ENCODE measurements at places on chromosomes 12 and 14.

DNA sequence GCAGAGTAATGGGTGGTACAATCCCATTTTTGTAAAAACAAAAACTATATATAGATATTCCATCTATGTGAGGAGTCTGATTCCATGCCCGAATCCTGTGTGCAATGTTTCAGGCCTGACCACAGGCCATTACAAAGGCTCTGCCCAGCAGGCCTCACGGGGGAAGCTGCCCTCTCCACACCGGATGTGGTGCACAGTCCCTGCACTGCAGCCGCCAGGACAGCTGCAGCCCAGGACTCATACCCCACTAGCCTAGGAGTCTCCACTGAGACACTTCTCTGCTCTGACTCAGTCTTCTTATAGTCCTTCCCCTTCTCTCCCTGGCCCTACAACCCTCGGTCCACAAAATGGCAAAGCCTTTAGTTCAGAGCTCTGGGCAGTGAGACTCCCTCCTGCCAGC is 190.4 kb downstream of the PPM1H start:
- DNase-seq = no peak

- DNase-seq = peak; percentile 67
These were observed 482 bp downstream of the TMEM30B start for GRCh38 chr14:61280526-61281185.

DNA sequence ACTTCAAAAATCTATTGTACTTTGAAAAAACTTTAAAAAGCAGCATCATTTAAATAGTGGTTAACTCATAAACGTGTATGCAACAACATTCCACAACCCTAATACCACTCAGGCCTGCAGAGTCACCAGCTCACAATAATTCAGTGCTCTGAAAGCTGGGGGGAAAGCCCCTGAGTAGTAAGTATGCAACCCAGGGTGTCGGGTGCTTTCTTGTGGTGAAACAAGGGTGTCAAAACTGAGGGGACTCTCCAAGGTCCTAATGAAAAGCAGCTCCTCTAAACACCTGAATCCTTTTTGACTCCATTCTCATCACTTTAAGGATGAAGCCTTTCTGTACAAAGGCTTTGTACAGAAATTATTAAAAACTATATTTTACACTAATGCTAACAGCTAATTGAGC is 33.7 kb downstream of the FGFR1OP2 start:
- no peak for DNase-seq

GRCh38 chr12:81705586-81705985 is 53.6 kb downstream of the PPFIA2 start:
- no peak for DNase-seq

DNA sequence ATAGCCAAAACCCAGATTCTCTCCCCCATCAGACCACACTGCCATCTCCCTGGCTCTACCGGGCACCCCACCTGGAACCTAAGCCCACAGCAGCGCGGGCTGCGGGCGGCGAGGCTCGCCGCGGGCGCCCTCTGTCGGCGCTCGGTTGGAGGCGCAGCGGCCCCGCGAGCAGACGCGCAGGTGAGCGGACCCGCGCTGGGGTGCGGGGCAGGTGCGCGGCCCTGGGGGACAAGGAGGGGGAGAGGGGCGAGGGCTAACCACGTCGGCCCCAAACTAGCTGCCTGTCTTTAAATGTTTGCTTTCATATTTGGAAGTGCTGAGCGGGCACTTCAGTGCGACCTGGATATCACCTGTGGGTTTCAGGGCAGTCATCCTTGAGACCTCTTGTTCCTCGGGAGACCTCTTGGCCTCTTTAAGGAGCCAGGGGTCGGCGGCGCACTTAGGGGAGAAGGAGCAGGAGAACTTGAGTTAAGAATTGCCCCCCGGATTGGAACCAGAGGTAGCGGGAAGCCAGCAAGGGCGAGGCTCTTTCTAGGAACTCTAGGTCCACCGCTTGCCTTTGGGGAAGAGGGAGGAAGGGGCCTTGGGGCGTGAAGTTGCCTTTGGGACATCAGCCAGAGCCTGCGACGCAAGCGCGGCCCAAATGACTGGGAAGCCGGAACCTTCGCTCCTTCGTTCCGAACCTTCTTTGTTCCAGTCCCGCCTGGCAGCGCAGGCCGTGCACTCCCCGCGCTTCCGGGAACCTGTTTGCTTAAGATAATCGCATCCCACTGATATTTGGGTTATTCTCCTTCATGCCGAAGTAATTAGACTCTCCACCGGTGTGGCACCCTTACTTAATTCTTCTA is 78.7 kb downstream of the NEDD1 start:
- no peak for DNase-seq

DNA sequence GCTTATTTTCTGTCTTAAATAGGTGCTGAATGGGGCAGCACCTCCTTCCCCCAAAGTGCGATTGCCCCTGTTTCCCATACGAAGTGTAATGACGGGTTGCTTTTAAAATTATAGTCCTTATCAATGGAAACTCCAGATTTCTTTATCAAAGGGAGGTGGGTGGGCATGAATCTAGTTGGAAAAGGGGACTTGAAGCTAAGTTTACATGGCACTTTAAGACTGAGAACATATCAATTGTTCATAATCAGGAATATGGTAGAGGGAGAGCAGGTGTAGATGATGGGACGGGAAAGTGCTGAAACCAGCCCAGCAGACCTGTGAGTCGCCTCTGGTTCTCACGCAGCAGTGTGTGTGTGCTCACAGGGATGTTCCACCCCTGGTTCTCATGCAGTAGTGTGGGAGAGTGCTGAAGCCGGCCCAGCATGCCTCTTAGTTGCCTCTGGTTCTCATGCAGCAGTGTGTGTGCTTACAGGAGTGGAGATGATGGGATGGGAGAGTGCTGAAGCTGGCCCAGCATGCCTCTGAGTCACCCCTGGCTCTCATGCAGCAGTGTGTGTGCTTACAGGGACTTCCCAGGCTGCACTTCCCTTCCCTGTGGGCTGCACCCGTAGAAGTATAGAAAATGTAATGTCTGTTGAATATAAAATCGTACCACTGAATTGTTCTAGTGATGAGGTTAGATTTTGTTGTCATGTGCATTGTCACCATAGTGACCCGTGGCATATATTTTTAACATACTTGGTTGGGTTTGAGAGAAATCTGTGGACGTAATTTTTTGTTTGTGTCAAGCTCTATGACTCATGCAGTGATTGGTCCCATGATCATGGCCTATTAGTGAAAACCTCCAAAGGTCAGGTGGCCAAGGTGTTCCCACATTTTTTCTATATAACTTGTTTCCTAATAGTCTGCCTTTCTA is 51.6 kb downstream of the GPATCH2L start:
- no peak for DNase-seq

- no peak for DNase-seq
These were observed 76.0 kb downstream of the SYNE3 start for GRCh38 chr14:95440496-95440895.

DNA sequence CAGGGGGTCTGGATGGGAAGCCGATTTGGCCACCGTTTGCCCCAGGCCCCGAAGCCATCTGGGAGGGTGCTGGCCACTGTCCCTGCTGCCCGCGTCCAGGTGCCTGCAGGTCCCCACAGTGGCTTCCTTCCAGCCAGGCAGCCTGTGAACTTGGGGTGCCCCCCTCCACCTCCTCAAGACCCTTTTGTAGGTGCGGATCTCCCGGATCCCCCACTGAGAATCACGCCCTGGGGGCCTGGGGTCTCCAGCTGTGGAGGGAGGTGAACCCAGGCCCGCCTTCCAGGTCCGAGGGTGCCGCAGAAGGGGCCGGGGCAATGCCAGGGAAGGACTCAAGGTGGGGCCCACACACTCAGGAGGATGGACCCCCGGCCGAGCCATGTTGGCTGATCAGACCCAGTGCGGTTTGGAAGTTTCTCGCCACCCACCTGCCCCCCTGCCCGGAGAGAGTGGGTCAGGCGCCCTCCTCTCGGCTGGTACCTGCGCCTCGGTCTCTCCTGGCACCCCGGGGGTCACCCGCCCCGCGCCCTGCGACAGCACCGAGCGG is 1.7 kb downstream of the MMP17 start:
- no peak for DNase-seq

- no peak for DNase-seq
These were observed 99.2 kb downstream of the PIWIL1 start for GRCh38 chr12:130436741-130437501.

DNA sequence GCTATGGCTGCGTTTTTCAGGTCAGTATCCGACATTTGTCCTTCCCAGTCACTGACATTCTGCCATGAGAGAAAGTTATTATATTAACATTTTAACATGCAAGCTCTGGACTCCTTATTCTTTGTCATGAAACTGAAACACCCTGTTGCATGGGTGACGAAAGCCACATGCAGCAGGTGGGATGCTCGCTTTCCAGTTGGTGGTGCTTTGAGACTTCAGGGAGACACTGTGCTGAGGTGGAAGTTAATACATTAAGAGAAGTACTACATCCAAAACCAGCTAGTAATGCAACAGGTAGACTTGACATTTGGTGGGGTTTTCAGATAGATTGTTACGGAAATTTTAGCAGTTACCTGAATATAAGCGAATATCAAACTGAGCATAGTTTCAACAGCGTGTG is 32.8 kb upstream of the AMN start:
- no peak for DNase-seq

GRCh38 chr14:62626416-62626815 is 418.8 kb downstream of the KCNH5 start:
- DNase-seq = no peak

DNA sequence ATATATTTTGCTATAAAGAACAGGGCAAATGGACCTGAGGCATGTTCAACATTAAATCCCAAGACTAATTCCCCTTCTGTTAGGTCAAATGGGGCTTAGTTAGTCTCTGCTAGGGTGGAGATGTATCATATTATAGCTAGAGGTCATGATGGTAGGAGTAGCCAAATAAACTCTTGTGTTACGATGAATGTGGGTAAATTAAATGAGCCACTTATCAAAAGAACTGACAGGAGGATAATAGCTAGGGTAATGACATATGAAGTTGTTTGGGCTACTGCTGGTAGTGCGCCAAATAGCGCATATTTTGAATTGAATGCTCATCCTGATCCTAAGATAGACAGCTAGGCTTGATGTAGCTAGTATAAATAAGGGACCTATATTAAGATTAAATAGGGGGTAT is 445.0 kb downstream of the GXYLT1 start:
- DNase-seq = no peak

DNA sequence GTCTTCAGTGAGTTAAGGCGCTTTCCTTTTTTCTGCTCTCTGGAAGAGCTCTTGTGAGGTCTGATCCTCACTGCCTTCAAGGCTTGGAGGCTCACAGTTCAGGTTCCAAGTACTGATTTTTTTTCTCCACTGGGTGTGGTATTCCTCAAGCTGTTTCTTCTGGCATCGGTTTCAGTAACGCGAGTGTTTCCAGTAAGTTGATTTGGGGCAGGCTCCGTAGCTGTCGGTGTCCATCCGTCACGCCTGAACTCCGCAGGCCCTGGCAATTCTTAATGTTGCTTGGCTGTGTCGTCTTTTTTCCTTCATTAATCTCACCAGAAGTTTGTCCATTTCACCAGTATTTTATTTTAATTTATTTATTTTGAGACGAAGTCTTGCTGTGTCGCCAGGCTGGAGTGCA is 30.6 kb downstream of the LRCOL1 start:
- no peak for DNase-seq

GRCh38 chr12:3598896-3599860 is 108.2 kb downstream of the PRMT8 start:
- no peak for DNase-seq

DNA sequence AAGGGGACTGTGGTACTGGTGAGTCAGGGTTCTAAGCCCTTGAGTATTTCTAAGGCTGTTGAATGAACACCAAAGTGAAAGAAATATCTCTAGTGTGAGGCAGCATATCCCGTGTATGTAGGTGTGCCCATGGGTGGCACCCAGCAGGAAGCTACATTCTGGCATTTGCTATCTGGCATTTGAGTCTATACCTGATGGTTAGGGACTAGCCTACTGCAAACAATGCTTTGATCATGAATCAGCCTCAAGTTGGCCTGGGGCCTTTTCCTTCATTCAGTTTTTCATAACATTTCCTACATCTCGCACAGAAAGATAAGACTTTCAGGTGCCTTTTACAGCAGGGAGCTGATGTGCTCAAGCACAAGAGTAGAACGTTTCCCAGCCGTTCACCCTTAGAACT is 85.7 kb upstream of the E2F7 start:
- no peak for DNase-seq

Measured in NCI-H1930 (cell line).